ENCODE measurements at places on chromosomes 3 and 15.

DNA sequence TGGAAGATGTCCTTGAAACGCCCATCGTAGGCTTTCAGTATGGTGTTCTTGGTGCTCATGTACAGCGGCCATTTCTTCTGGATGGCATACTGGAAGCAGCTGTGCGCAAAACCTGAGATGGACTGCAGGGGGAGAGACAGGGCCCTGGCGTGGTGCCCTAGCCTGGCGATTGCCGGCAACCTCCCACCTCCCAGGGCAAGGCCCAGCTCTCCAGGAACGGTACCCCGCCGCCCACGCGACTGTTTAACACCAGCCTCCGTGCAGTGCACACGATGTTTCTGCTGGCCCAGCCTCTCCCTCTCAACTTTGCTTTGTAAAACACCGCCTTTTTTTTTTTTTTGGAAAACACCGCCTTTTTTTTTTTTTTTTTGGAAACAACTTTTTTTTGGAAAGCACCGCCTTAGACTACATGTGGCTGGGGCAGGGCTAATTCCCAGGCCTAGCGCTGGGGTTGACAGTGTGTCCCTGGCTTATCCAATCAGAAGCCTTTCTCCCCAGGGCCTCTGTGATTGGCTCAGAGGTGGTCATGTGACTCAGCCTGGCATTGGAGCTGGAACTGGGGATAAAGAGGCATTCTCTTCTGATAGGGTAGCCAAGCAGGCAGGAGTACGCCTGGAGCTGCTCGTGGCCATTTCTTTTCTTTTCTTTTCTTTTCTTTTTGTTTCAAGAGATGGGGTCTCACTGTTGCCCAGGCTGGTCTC lies 14.7 kb downstream of the IDH2 start:
- peak; percentile 37 for DNase-seq

GRCh38 chr15:58344213-58345070 lies 87.3 kb upstream of the LIPC start:
- no peak for DNase-seq

- no peak for DNase-seq
Observed at GRCh38 chr3:75180945-75181298, 483.2 kb upstream of the FRG2C start.

GRCh38 chr3:71893122-71893521 lies 108.2 kb upstream of the PROK2 start:
- DNase-seq, result no peak

DNA sequence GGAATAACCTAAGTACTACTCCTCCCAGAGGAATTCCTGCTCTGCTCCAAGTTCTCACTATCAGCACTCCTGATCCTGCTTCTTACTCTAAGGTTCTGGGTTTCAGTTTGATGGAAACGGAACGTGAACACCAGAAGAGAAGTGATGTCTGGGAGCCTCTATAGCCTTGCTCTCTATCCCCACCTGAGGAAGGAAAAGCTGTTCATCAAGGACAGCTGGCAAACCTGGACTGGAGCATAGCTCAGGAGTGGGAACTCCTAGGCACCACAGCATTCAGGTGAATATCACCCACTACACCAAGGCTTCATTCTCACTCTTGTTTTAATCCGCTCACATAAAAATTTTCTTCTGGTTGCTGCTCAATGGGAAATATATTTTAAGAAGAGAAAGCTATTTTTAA lies 13.0 kb upstream of the CADPS start:
- no peak for DNase-seq

- no peak for DNase-seq
Observed at GRCh38 chr3:157820157-157820517, 286.1 kb downstream of the SHOX2 start.

DNA sequence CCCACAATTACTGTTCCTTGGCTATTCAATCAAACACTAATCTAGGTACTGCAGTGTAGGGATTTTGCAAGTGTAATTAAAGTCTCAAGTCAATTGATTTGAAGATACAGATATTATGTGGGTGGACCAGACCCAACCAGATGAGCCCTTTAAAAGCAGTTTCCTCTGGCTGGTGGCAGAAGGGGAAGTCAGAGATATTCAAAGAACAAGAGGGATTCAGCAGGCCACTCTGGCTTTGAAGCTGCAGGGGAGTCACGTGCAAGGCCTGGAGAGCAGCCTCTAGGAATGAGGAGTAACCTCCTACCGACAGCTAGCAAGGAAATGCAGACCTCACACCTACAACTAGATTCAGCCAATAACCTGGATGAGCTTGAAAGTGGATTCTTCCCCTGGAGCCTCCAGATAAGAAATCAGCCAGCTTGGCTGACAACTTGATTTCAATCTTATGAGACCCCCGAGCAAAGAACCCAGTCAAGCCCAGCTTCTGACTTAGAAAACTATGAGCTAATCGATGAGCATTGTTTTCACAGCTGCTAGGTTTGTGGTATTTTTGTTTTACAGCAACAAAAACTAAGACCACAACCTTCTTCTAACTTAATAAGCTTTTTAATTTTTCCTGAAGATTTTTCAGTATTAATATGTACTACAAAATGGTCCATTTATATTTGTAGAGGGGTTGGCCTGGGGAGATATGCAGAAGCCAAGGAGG lies 13.4 kb downstream of the HACD2 start:
- DNase-seq, result no peak

GRCh38 chr3:107523289-107523538 lies 452 bp downstream of the BBX start:
- no peak for DNase-seq

DNA sequence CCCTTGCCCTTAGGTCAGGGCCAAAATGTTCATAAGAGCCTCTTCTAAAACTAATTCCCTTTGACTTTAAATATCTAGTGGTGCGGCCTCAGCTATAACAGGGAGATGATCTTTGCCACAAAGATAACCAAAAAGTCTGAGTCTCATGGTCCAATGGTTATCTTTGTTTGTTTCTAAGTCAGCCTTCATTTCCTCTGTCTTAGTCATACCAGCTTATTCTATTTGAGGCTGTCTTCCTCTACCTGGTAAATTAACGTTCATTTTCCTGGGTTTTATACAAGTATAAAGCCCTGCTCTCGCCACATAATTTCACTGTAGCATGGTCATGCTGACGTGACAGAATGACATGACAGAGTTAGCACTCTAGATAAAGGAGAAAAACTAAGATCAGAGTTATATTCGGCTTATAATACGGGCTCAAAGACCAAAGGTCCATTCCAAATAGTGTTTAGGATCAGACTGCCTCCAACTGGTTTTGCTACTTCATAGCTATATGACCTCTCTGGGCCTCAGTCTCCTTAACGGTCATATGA lies 18.4 kb downstream of the ZNF860 start:
- no peak for DNase-seq

GRCh38 chr3:102018551-102018950 lies 169.2 kb downstream of the NFKBIZ start:
- no peak for DNase-seq

- DNase-seq, result peak; percentile 99
Observed at GRCh38 chr3:8501371-8502131, at the start of gene LMCD1. TSS of gene LMCD1 (plus strand) at chr3:8501823. CDS start at chr3:8501939, 116 bp downstream.

- DNase-seq, result no peak
Observed at GRCh38 chr15:59115047-59115446, 10.1 kb downstream of the CCNB2 start.

- DNase-seq, result no peak
Observed at GRCh38 chr3:72974956-72975355, 21.7 kb upstream of the PPP4R2 start.

GRCh38 chr15:43270676-43271306 lies 4.1 kb upstream of the TGM5 start:
- no peak for DNase-seq

DNA sequence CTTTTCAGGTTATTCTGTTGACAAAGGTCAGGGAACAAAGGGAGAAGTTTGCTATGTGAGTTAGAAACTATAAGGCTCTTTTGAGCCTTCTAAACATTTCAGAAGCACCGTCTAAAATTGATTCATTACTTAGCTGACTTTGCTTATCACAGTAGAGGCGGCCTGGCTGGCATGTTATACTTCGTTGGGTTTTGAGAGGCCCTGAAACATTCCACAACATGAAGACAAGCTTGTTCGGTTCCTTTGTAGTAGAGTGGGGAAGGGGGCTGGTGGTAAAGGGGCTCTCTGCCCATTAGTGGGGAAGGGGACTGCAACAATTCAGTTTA lies 23.6 kb downstream of the ZBTB38 start:
- no peak for DNase-seq

DNA sequence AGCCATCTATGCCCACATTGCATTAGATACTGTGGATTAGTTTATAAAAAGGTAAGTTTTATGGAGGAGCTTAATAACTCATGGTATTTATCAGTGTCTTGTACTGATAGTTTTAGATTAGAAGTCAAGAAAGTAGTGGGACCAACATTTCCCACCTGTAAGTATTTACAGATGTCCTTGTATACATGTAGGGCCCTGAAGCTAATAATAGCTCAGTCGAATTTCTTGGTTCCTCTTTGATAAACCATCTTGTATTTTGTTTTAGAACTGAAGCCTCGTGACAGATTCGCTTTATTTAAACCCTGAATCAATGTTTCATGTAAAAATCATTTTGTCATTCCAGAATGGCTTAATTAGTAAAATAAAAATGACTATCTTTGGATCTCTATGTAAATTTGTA lies 73.4 kb downstream of the CRYBG3 start:
- DNase-seq, result no peak

DNA sequence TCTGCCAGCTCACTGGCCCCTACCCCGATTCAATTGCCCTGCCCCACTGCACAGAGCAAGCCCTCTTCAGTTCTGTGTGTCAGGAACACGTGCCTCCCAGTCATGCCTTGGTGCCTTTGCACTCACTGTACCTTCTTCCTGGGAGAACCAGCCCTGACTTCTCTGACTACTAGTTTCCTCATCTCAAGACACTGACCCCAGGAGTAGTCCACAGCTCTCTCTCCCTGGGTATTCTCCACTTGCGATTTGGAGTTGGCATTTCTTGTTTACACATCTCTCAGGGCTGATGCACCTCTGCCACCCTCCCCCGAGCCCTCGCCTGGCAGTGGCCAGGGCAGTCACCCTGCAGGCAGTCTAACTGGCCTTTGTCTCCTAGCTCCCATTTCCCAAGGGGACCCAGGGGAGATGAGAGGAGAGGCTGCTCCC lies 5.7 kb downstream of the CISH start:
- no peak for DNase-seq

DNA sequence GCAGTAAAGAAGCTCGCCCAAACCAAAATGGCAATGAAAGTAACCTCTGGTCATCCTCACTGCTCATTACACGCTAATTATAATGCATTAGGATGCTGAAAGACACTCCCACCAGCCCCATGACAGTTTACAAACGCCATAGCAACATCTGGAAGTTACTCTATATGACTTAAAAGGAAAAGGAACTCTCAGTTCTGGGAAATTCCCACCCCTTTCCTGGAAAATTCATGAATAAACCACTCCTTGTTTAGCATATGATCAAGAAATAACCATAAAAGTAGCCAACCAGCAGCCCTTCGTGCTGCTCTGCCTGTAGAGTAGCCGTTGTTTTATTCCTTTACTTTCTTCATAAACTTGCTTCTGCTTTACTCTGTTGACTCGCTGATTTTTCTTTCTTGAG lies 164.6 kb downstream of the SMAD6 start:
- DNase-seq, result no peak

DNA sequence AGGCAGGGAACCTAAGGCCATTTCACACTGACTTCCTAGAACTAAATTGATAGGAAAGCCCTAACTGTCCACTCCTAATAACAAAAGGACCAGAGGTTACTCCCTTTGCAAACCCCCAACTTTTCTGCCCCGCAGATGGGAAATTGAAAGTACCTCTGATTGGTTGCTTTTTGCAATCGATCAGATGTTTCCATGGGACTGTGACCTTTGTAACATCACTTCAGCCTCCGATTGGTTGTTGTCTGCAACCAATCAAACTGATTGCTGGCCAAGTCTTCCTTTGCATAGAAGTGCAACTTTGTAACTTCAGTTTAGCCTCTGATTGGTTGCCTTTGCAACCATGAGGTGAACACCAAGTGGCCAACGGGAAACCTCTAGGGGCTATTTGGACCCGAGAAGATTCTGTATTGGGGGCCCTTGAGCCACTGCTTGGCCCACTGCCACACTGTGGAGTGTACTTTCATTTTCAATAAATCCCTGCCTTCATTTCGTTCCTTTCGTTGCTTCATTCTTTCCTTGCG lies 11.3 kb upstream of the KNL1 start:
- no peak for DNase-seq

- no peak for DNase-seq
Observed at GRCh38 chr3:128174675-128175590, 21.7 kb downstream of the EEFSEC start.

All from astrocyte of the hippocampus (primary cell).